Activated CD8-positive, alpha-beta memory T cell treated with anti-CD3 and anti-CD28 coated beads, Interleukin-2, amount 10 ng/mL, durations not matched to agents 7 days and 5 days (primary cell): ENCODE measurements at places on chromosomes 1 and 21.

DNA sequence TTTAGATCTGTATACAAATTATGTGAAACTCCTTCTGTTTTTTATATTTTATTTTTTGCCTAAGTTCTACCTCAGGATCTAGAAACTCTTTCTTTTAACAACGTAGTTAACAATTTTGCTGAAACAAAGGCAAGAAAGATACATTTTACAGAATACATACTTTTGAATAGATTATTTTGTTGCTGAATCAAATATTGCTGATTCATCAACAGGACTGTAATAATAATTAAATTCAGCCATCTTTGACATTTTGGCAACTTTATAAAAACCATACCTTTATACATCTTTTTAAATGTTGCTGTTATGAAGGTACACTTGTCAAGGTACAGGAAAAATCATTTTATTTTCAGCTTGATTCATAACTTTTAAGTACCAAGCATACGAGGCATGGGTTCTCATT, 10.7 kb upstream of the COA6 start:
- no peak overlapping the region for H3K4me3 ChIP-seq
- H3K27ac ChIP-seq: no peak overlapping the region
- H3K4me1 ChIP-seq: peaks cover 13% of the 10 kb centered on the region

DNA sequence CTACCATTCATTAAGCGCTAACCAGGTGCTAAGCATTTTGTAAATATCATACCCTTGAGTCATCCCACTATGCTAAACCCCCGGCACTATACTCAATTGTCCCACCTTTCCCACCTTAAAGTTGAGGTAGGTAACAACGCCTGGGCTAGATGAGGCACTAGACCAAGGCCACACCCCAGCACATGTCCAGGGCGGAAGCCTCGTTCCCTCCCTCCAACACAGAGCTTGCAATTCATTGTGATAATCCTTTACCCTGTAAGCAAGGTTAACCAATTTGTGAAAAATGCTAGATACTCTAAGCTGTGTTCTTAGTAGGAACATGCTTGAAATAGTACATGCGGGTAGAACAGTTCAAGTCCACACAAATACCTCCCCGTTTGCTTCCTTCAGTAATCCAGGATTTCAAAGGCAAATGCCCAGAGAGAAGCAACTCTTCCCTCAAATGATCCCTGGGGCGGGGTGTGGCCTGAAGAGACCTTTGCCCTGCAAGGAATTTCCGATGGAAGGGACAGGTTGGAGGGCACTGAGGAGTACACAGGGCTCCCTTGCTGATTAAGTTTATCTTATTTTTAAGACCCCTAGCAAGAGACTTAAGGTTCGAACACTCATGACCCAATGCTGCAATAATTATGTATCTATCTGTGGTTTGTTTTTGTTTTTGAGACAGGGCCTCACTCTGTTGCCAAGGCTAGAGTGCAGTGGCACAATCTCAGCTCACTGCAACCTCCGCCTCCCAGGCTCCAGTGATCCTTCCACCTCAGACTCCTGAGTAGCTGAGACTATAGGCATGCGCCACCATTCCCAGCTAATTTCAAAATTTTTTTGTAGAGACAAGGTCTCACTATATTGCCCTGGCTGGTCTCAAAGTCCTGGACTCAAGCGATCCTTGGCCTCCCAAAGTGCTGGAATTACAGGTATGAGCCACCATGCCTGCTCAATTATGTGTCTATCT, 2.6 kb downstream of the RSPH1 start:
- H3K27ac ChIP-seq: no peak overlapping the region
- no peak overlapping the region for H3K4me3 ChIP-seq
- peaks cover 16% of the 10 kb centered on the region for H3K4me1 ChIP-seq
- H3K27me3 ChIP-seq: peaks cover 31% of the 10 kb centered on the region
- no peak for DNase-seq

GRCh38 chr1:87176514-87176913, 152.2 kb upstream of the LMO4 start:
- no peaks in the 10 kb centered on the region for H3K36me3 ChIP-seq
- no peaks in the 10 kb centered on the region for H3K4me1 ChIP-seq
- H3K27ac ChIP-seq: no peak overlapping the region
- H3K4me3 ChIP-seq: no peak overlapping the region
- DNase-seq: no peak

DNA sequence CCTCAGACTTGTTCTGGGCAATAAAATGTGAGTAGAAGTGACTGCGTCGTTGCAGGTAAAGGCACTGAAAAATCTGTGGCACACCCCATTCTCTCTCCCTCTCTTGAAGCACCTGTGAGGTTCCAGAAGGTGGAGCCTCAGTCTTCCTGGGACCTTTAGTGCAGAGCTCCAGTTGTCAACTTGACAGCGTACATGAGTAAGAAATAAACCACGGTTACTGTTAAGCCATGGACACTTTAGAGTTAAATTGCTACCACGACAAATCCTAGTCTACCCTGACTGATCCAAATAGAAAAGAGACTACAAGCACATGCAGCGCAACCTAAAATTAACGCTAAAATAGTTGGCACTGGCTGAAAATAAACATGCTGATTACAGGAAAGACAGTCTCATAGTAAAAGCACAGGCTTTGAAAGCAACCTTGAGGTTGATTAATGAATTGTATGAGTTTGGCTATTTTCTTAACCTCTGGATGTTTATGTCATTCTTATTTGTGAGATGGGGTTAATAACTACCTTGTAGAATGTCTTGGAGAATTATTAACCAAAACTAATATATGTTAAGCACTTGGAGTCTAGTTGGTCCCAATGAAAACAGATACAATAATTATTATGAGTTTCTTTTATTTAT, 93.0 kb upstream of the PLPPR4 start:
- H3K36me3 ChIP-seq: no peaks in the 10 kb centered on the region
- H3K4me3 ChIP-seq: no peak overlapping the region
- peaks cover 13% of the 10 kb centered on the region for H3K27me3 ChIP-seq
- no peaks in the 10 kb centered on the region for H3K4me1 ChIP-seq
- H3K27ac ChIP-seq: no peak overlapping the region

DNA sequence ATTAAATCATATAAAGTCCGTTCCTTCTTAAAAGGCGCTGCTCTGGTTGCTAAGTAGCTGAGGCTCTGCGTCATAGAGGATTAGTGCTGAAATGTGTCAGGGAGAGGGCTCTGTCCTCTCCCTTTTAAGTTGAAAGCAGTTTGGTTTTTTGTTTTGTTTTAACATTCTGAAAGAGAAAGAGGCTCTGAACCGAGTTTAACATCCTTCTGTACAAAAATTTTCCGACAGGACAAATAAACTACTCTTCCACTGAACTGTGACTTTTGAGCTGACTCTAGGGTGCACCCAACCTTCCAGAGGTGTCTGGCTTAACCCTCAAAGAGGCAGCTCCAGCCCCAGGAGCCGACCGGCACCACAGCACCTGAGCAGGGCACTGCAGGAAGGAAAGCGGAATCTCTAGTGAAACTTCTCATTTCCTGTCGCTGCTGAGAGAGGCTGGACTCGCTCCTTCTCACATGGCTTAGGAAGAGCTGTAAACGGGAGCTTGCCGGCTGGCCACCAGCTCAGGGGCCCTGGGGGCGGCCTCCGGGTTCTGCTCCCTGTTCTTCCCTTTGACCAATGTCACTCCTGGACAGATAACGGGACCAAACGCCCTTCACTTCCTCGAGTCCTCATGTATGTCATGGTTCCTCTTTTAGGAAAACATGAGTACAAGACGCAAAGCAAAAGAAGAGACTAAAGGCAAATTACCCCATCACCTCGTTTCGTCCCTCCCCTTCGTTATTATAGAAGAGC, 1.2 kb downstream of the VAV3 start:
- peak; percentile 56 for DNase-seq
- H3K36me3 ChIP-seq: no peaks in the 10 kb centered on the region

DNA sequence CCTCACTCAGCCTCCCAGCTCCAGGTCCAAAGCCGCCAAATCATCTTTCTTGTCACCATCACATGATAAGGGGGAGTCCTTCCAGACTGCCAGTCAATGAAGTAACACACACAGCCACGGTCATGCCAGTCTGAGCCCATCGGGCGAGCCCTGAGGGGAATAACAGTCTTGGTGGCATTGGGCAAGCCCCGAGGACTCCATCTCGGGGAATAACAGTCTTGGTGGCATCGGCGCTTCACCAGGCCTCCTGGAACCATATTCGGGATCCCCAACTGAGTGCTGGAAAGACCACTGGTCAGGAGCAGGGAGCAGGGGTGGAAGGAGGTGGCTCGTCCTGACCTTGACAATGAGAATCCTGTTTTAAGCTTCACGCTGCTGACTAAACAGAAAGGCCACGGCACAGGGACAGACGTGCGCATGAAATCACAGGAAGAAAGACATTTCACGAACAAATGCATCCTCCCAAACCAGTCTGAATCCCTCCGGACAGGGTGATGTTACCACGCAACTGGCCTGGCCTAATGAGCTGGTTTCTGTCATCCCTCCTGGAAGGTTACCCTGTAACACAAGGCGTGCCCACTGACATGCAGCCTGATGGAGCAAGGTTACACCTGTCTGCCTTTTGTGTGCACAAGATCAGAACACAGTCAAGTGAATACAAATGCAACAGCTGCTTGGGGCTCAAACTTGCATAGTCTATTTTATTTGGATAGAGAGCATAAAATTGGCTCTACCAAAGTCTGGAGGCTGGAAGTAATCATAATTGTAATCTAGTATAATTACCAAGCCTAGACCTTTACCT, 517.4 kb downstream of the KIF26B start:
- no peaks in the 10 kb centered on the region for H3K36me3 ChIP-seq
- no peaks in the 10 kb centered on the region for H3K27me3 ChIP-seq
- H3K27ac ChIP-seq: no peak overlapping the region
- no peak for DNase-seq
- no peak overlapping the region for H3K4me3 ChIP-seq

DNA sequence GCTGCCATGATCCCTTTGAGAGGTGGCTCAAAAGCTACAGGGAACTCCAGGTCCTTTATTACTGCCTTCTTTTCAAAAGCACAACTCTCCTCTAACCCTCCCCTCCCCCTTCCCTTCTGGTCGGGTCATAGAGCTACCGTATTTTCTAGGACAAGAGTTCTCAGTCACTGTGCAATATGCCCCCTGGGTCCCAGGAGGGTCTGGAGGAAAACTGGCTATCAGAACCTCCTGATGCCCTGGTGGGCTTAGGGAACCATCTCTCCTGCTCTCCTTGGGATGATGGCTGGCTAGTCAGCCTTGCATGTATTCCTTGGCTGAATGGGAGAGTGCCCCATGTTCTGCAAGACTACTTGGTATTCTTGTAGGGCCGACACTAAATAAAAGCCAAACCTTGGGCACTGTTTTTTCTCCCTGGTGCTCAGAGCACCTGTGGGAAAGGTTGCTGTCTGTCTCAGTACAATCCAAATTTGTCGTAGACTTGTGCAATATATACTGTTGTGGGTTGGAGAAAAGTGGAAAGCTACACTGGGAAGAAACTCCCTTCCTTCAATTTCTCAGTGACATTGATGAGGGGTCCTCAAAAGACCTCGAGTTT, 3.1 kb downstream of the BTG2 start:
- peak overlapping the region; percentile 92 for H3K27ac ChIP-seq
- H3K36me3 ChIP-seq: peaks cover 54% of the 10 kb centered on the region
- H3K4me3 ChIP-seq: peak overlapping the region; percentile 95
- H3K27me3 ChIP-seq: no peaks in the 10 kb centered on the region
- DNase-seq: no peak
- H3K4me1 ChIP-seq: peaks cover 55% of the 10 kb centered on the region

GRCh38 chr1:107548276-107548675, 407.4 kb downstream of the NTNG1 start:
- H3K4me3 ChIP-seq: no peak overlapping the region
- no peak for DNase-seq
- no peaks in the 10 kb centered on the region for H3K36me3 ChIP-seq
- no peak overlapping the region for H3K27ac ChIP-seq
- no peaks in the 10 kb centered on the region for H3K4me1 ChIP-seq
- H3K27me3 ChIP-seq: no peaks in the 10 kb centered on the region

- H3K4me3 ChIP-seq: no peak overlapping the region
- H3K27ac ChIP-seq: no peak overlapping the region
- H3K27me3 ChIP-seq: peaks cover 37% of the 10 kb centered on the region
- no peak for DNase-seq
These were observed 4.8 kb downstream of the FAM131C start for GRCh38 chr1:16068356-16069270.

- H3K4me1 ChIP-seq: no peaks in the 10 kb centered on the region
- no peaks in the 10 kb centered on the region for H3K27me3 ChIP-seq
- no peak overlapping the region for H3K27ac ChIP-seq
- no peaks in the 10 kb centered on the region for H3K36me3 ChIP-seq
- H3K4me3 ChIP-seq: no peak overlapping the region
These were observed 185.9 kb downstream of the GREM2 start for GRCh38 chr1:240426051-240426450.

DNA sequence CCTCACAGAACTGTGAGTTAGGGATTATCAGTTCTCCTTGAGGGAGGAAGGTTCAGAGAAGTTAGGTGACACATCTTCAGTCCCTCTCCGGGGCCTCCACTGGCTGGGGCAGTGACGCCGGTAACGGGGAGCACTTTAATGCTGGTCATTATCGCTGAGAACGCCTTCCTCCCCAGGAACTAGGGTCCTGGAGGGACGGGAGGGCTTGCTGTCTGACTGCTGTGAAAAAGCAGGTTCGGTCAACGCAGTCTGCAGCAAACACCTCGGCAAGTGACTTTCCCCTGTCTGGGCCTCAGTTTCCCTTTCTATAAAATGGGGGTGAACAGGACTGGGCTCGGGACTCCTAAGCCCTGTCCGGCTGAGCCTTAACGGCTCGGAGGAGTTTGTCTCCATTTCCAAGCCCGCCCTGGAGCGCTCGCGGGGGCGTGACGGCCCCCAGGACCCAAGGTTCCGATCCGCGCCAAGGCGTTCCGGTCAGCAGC, 341 bp upstream of the TMEM61 start:
- H3K27me3 ChIP-seq: peaks cover 60% of the 10 kb centered on the region
- H3K4me3 ChIP-seq: no peak overlapping the region
- H3K4me1 ChIP-seq: no peaks in the 10 kb centered on the region
- H3K36me3 ChIP-seq: no peaks in the 10 kb centered on the region
- no peak for DNase-seq
- no peak overlapping the region for H3K27ac ChIP-seq

GRCh38 chr1:51899022-51899421, 20.5 kb upstream of the NRDC start:
- DNase-seq: no peak
- H3K36me3 ChIP-seq: no peaks in the 10 kb centered on the region
- H3K27ac ChIP-seq: no peak overlapping the region
- peaks cover 3% of the 10 kb centered on the region for H3K4me1 ChIP-seq

GRCh38 chr1:172863031-172863430, 187.7 kb downstream of the TNFSF18 start:
- no peak for DNase-seq
- H3K36me3 ChIP-seq: no peaks in the 10 kb centered on the region
- peaks cover 1% of the 10 kb centered on the region for H3K4me1 ChIP-seq
